ENCODE measurements at places on chromosomes 1 and 21.

DNA sequence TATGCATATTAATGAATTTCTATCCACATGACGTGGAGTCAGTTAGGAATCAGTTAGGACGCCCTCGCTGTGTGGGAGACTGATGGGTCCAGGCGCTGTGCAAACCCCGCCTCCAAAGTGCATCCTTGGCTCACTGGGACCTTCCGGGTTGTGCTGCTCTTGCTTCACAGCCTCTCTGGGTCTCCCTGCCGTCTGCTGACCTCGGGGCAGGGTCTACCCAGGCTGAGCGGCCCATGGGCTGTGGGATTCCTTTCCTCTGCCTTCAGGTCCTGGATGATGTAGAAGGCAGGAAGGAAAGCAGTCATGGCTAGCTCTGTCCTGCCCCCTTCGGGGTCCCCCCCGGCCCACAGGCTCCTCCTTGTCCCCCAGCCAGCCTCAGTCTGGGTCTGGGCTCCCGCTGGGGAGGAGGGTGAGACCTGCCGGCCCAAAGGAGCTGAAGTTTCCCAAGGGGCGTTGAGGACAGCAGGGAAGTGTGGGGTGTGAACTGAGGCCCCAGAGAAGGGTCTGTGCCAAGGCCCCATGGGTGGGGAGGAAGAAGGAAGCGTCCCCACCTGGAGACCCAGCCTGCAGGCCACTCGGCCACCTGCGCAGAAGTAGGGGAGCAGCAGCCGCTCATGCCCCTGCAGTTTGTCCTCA lies 24.6 kb upstream of the CDK11A start:
- no peak for DNase-seq

DNA sequence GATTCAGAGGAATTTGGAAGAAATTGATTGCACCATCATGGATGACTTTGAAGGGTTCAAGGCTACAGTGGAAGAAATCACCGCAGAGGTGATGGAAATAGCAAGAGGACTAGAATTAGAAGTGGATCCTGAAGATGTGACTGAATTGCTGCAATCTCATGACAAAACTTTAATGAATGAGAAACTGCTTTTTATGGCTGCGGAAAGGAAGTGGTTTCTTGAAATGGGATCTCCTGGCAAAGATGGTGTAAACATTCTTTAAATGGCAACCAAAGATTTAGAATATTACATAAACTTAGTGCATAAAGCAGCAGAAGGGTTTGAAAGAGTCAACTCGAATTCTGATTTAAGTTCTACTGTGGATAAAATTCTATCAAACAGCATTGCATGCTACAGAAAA lies 698.6 kb downstream of the PLA2G4A start:
- no peak for DNase-seq

GRCh38 chr1:14392161-14392858 lies 206.2 kb upstream of the KAZN start:
- no peak for DNase-seq

GRCh38 chr1:170682169-170682568 lies 18.2 kb downstream of the PRRX1 start:
- DNase-seq = no peak

DNA sequence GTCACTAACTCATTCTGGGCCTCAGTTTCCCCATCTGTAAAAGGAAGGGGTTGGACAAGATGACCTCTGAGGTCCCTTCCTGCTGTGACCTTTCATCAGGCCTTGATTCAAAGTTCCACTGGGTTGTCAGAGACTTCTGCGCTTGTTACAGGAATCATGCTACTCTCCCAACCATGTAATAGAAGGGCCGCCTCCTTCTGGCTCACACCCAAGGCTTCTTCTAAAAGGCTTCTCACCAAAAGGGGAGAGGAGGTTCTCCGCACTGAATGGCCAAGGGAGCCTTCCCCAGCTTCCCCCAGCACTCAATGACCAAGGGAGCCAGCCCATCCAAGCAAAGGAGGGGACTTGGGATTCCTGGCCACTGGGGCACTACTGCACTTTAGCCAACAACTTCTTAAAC lies 42.7 kb downstream of the GRHL3 start:
- DNase-seq = no peak

DNA sequence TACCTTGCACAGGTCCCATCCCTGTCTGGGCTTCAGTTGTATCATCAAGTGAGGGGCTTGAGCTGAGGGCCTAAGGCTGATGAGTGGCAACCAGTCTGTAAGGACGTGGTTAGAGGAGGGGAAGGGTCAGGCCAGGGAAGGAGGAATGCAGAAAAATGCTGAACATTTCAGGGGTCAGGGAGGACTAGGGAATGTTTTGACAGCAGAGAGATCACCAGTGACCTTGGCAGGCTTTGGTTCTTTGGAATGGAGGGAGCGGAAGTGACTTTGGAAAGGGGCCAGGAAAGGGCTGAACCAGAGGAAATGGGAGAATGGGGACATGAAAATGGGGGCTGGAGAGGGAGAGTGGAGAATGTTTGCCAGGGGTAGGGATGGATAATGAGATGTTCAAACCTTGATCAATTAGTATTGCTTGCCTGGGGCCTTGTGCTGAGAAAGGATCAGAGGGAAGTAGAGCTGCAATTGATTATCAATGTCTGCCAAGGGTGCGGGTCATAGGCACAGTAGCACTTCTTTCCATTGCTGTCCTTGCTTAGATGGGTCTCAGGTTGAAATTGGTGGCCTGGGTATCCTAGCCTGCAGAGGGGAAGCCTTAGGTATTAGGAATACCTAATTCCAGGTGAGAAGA lies 7.4 kb downstream of the LDLRAP1 start:
- DNase-seq = no peak

- DNase-seq = no peak
These were observed 37.8 kb upstream of the COL11A1 start for GRCh38 chr1:103146166-103146565.

DNA sequence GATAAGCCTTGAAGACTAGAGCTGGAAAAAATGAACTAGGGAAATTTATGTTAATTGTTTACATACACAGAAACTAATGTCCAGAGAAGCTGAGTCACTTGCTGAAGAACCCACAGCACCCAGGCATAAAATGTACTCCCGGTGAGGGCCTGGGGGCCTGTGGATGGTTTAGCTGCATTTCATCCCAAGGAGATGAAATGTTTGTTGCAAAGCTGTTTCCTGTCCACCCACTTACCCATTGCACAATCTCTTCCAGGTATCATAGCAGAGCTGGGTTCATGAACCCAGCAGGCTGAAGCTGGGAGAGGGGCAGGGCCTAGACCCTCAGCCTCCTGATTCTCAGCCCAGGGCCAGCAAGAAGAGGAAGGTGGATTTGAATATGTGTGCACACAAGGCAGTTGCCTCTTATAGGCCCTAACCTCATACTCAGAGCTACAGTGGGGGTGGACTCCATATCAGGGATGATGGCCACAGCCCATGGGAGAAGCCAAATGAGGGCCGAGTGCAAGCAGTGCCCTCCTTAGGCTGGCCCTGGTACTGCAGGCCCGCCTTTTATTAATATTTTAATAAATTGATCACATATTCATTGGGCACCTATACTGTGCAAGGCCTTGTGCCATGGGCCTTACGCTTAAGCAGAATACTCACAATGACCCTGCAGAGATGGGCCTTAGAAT lies 110.8 kb downstream of the LACTBL1 start:
- no peak for DNase-seq

GRCh38 chr1:30708361-30708728 lies 15.0 kb downstream of the MATN1 start:
- DNase-seq = no peak

DNA sequence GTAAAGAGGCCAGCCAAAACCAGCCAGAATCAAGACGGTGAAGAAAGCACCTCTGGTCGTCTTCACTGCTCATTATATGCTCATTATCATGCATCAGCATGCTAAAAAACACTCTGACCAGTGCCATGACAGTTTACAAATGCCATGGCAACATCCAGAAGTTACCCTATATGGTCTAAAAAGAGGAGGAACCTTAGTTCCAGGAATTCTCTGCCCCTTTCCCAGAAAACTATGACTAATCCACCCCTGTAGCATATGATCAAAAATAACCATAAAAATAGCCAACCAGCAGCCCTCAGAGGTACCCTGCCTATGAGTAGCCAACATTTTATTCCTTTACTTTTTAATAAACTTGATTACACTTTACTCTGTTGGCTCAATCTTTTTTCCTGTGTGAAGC lies 34.2 kb upstream of the PBX1 start:
- DNase-seq = no peak

- DNase-seq = no peak
These were observed 3.5 kb downstream of the EPHX1 start for GRCh38 chr1:225813214-225813964.

DNA sequence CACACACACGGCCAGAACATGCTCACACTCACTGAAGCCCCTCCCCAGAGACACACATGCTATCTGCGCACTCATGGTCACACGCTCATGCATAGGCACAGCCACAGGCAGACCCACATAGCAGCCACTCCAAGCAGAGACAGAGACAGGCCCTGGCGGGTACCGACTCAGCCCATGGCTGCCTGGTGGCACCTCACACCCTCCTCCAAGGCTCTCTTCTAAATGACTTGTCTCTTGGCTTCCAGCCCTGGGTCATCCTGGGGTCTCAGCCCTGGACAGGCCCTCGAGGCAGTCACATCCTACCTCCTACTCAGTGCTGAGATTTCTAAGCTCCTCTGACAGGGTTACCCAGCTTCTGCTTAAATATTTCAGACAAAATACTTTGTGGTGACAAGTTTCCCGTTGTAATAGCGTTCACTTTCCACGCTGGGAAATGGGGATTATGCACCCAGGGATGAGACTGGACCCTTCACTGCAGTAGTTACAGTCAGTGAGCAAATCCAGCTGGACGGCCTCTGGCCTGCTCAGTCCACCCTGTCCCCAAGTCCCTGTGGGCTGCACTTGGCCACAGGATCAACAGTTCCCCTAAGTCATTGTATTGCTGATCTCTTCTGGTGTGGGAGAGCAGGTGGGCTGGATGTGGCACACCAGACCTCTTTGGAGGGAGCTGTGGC lies 2.9 kb upstream of the NFASC start:
- no peak for DNase-seq

DNA sequence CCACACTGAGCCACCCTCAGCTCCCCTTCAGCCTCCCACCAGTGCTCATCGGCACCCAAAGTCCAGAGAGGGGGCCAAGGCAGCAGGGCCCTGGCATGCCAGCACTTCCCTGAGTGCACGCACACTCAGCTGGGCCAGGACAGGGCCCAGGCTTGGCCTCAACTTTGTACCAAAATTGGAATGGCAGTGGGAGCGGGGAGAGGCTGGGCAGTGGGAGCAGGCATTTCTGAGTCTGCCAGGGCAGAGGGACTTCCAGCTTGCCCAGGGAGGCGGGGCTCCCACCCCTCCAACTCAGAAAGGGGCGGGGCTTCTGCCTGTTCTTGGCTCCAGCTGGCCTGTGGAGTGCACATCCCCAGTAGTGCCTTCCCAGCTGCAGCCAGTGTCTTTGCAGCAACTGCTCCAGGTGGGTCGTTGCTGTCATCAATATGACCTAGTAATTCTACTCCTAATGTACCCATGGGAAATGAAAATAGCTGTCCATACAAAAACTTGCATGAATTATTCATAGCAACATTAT lies 10.3 kb upstream of the SNX7 start:
- DNase-seq = no peak

DNA sequence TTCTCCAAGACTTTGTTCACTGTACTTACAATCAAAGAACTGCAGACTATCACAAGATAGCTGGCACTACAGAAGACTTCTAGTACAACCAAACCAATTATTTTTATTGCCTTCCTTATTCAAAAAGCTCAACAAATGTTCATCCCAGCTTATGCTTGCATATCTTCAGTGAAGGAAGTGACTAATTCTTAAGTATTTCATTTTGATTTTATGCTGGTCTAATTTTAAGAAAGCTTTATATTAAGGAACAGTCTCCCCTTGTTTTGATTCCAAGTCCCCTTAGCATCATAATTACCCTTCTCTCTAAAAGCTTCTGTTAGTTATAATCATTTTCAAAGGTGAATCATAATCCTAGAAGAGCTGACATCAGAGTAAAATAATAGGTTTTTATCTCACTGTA lies 132.9 kb downstream of the LRRIQ3 start:
- DNase-seq = no peak

DNA sequence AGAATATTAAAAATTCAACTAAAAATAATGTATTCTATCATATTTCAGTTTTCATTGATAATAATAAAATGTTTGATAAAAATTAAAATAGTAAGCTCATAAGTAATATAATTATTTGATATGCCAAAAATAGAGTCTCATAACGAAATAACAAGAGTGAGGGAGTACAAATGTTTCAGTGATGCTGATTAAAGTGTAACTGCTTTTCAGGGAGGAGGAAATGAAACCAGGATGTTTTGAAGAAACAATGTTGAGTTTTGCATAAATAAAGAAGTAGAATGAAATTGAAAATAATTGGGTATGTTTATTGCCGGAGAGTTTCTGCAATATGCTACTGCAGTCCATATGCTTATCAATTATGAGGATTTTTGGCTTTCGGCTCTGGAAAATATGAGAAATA lies 1159.8 kb upstream of the ADGRL2 start:
- DNase-seq = no peak

GRCh38 chr1:203873094-203873493 lies 11.7 kb downstream of the SNRPE start:
- no peak for DNase-seq

DNA sequence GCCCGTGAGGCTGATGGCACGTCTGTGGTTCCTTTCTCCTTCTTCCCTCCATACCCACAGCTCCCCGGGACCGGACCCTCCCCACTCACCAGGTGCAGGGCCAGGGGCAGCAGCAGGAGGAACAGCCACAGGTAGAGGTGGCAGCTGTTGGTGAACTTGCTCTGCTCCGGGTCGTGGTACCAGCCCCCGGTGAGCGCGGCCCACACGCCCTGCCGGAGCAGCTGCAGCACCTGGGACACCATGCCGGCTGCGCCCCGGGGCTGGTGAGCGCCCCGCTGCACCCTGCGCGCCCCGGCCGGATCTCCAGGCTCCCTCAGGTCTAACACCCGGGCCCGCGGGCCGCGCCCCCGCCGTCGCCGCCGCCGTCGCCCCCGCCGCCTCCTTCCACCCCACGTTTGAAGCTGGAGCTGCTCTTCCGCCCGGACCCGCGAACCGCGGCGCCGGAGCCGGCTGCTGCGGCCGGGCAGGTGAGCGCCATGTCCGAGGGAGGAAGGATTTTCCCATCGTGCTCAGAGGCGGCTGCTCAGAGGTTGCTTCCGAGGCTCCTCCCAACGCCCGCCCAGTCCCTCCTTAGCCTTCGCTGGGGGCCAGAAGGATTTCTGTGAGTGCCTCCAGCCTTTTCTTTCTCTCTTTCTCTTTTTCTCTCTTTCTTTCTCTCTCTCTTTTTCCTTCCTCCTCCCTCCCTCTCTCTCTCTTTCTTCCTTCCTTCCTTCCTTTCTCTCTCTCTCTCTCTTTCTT lies at the start of gene PCNX2:
TSS of gene PCNX2 (minus strand) at position 489 of the 738 bp plus-strand sequence. CDS start at position 242, 247 bp downstream.
- peak; percentile 68 for DNase-seq

DNA sequence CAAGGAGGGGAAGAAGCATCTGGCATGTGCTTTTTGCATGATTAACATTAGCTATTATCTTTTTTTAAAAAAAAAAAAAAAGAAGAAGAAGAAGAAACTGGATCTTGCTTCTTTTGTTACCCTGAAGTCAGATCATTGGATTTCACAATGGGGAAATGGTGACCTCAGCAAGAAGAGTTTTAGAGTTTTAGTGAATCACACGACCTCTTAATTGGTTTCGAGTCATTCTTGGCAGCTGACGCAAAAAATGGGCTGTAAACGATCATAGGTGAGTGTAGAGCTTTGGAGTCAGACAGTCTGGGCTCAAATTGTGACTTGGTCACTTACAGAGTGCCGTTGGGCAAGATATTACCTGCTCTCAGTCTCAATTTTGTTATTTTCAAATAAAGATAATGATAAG lies 33.3 kb upstream of the PGBD5 start:
- DNase-seq = no peak

- DNase-seq = no peak
These were observed 87.8 kb downstream of the MRPL37 start for GRCh38 chr1:54287801-54288211.
